ENCODE measurements at places on chromosomes 3 and 15. TPM values are rescaled to one million over a fixed set of nuclear protein-coding genes. Genes with fewer than 3 reads are reported as not detected.

The SERPINI2 gene
- total RNA-seq: not detected

- no peak overlapping the region for H3K27ac ChIP-seq
- no peaks in the 10 kb centered on the region for H3K27me3 ChIP-seq
- H3K4me1 ChIP-seq: no peaks in the 10 kb centered on the region
- no peak for DNase-seq
Observed at GRCh38 chr3:28125342-28125741, 116.1 kb upstream of the CMC1 start.

DNA sequence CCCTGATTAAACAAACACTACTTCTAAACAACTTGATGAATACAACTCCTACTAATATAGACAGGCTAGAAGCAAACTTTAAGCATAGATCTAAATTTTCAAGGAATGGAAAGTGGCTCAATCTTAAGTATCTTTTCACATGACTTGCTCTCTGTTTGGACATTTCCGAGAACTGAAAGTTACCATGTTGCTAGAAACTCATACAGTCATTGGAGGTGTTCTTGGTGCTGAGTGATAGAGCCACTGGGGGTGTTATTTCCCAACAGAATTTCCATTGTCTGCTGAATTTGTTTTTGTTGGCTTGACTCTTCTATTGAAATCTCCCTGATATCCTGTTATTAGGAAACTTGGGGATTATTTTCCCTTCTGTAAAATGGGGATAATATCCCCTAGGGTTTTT, 264.5 kb upstream of the RASGRP1 start:
- no peak overlapping the region for H3K4me3 ChIP-seq
- H3K27me3 ChIP-seq: no peaks in the 10 kb centered on the region
- no peak overlapping the region for H3K27ac ChIP-seq
- no peaks in the 10 kb centered on the region for H3K36me3 ChIP-seq

DNA sequence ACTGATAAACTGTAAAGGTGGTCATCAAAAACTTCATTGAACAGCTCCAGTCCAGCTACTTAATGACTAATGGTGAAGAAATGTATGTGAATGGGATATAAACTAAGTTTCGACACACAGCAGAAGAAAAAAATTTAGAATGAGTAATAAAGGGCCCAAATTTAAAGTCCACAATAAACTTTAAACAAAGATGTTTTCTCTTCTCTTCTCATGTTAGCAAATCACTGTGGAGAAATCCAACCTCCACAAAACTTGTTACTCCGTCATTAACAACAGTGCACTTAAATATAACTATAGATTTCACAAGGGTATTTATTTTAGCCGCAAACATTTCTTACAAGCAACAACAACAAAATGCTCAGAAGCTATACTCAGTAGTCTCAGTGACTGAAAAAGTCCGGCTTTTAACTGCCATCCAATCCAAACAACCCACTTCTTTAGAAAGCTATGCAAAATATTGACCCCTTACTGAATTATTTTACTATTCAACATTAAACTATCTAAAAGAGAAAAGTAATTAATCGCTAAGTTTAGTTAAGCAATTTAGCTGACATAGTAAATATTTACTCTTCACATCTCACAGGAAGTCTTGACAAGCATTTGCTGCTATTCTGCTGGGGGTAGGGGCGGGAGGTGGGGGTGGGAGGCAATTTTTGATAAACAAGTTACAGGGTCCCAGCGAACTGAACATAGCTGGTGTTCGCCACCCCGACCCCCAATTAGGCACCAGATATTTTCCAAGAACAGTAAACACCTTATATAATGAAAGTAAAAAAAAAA, 2.4 kb downstream of the IGF2BP2 start:
- DNase-seq: no peak
- peak overlapping the region; percentile 87 for H3K27ac ChIP-seq
- H3K4me1 ChIP-seq: peaks cover 10% of the 10 kb centered on the region
- H3K4me3 ChIP-seq: peak overlapping the region; percentile 67
- H3K36me3 ChIP-seq: no peaks in the 10 kb centered on the region

DNA sequence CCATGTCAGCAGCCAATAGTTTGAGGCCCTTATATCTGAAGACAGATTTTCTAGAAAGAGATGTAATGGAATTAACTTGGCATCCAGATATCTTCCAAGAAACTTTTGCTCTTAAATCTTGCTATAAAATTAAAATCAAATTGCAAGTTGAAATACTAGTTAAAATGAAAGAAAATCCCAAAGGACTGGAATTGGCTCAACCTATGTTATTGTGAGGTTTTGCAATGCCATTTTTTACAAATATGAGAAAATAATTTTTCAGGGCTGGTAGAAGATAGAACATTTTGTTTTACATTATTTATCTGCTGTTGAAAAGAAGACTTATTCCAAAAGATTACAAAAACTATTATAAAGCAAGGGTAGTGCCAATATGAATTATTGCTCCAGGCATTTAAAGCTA, 92.2 kb upstream of the AGTR1 start:
- DNase-seq: no peak
- H3K36me3 ChIP-seq: no peaks in the 10 kb centered on the region
- H3K4me3 ChIP-seq: no peak overlapping the region
- H3K27ac ChIP-seq: no peak overlapping the region
- H3K27me3 ChIP-seq: no peaks in the 10 kb centered on the region

The SATB1 gene
- 28.5 TPM for total RNA-seq

The TMEM212 gene
- total RNA-seq: not detected

- no peak overlapping the region for H3K4me3 ChIP-seq
- H3K4me1 ChIP-seq: peaks cover 34% of the 10 kb centered on the region
- DNase-seq: peak; percentile 50
- H3K36me3 ChIP-seq: no peaks in the 10 kb centered on the region
- H3K27me3 ChIP-seq: no peaks in the 10 kb centered on the region
Observed at GRCh38 chr3:182241766-182242488, 530.2 kb downstream of the SOX2 start.

DNA sequence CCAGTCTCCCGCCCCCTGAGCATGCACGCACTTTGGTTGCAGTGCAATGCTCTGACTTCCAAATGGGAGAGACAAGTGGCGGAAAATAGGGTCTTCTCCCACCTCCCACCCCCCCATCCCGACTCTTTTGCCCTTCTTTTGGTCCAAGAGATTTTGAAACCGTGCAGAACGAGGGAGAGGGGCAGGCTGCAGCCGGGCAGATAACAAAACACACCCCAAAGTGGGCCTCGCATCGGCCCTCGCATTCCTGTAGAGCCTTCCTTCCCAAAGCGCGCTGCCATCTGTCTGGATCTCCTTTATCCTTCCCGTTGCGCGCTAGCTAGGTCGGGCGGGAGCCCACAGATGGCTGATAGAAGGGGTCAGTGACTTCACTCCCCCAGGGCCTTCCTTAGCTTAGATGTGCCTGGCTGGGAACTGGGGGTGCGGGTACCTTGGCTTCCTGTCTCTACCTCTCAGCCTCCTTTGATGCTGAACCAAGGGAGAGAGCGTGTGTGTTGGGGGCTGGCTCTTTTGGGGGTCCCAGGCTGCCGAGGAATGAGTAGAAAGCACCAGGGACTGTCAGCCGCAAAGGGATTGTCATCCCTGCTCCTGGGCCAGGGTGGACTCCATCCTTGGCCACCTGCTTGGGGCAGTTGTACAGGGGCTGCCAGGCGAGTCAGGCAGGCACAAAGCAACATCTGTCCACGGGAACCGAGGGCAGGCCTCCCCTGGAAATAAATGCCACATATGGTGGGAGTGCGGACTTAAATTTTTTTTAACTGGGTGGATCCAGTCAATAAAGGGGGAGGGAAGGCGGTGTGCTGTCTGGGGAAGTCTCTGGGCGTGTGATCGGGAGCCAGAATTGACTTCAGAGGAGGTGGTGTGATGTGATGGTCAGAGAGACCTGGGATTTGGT, 1.8 kb downstream of the SMAD3 start:
- no peaks in the 10 kb centered on the region for H3K27me3 ChIP-seq
- H3K4me3 ChIP-seq: peak overlapping the region; percentile 67
- no peak for DNase-seq
- no peak overlapping the region for H3K27ac ChIP-seq

- no peak overlapping the region for H3K4me3 ChIP-seq
- no peaks in the 10 kb centered on the region for H3K36me3 ChIP-seq
- no peaks in the 10 kb centered on the region for H3K27me3 ChIP-seq
- no peaks in the 10 kb centered on the region for H3K4me1 ChIP-seq
- H3K27ac ChIP-seq: peak overlapping the region; percentile 73
Observed at GRCh38 chr3:23659840-23660430, 145.8 kb upstream of the UBE2E1 start.

The SORD gene
- total RNA-seq: 11.6 TPM

GRCh38 chr3:12237912-12238650, 50.8 kb upstream of the PPARG start:
- no peaks in the 10 kb centered on the region for H3K4me1 ChIP-seq
- H3K27ac ChIP-seq: no peak overlapping the region
- DNase-seq: no peak
- no peaks in the 10 kb centered on the region for H3K36me3 ChIP-seq

The ANKUB1 gene
- 1.4 TPM for total RNA-seq

The P3H2 gene
- total RNA-seq: 17.9 TPM

The CLDN16 gene
- not detected for total RNA-seq

GRCh38 chr3:41092844-41093243, 106.5 kb upstream of the CTNNB1 start:
- no peaks in the 10 kb centered on the region for H3K36me3 ChIP-seq
- no peak overlapping the region for H3K27ac ChIP-seq
- H3K4me3 ChIP-seq: no peak overlapping the region
- H3K27me3 ChIP-seq: no peaks in the 10 kb centered on the region
- no peaks in the 10 kb centered on the region for H3K4me1 ChIP-seq
- no peak for DNase-seq

The DET1 gene
- total RNA-seq: 16.2 TPM

DNA sequence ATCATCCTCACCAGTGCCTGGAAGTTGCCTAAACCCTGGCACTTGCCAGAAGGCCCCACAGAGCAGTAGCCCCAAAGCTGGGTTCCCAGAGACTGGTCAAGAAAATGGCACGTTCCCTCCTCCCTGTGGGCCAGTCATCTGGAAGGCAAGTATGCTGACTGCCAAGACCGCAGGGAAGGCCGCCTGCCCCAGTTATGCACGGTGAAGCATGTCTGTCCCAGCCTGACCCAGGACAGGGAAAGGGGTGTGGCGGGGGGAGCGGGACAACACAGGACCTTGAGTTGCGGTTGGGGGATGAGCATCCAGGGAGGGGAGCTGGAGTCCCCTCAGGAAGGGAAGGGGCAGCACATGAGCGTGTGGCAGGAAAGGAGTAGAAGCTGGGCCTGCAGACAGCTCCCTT, 33.0 kb downstream of the RBPMS2 start:
- no peak for DNase-seq
- H3K4me1 ChIP-seq: no peaks in the 10 kb centered on the region
- H3K36me3 ChIP-seq: no peaks in the 10 kb centered on the region
- H3K27me3 ChIP-seq: no peaks in the 10 kb centered on the region
- H3K4me3 ChIP-seq: no peak overlapping the region

GRCh38 chr3:119084371-119085069, 49.9 kb upstream of the IGSF11 start:
- H3K4me1 ChIP-seq: no peaks in the 10 kb centered on the region
- H3K4me3 ChIP-seq: no peak overlapping the region
- H3K27ac ChIP-seq: no peak overlapping the region

GRCh38 chr3:171231361-171231760, 204.8 kb upstream of the SLC2A2 start:
- DNase-seq: no peak
- H3K4me3 ChIP-seq: no peak overlapping the region
- H3K27ac ChIP-seq: no peak overlapping the region
- no peaks in the 10 kb centered on the region for H3K4me1 ChIP-seq
- H3K27me3 ChIP-seq: no peaks in the 10 kb centered on the region

The ACKR2 gene
- 34.3 TPM for total RNA-seq

The TSEN2 gene
- 40.2 TPM for total RNA-seq

DNA sequence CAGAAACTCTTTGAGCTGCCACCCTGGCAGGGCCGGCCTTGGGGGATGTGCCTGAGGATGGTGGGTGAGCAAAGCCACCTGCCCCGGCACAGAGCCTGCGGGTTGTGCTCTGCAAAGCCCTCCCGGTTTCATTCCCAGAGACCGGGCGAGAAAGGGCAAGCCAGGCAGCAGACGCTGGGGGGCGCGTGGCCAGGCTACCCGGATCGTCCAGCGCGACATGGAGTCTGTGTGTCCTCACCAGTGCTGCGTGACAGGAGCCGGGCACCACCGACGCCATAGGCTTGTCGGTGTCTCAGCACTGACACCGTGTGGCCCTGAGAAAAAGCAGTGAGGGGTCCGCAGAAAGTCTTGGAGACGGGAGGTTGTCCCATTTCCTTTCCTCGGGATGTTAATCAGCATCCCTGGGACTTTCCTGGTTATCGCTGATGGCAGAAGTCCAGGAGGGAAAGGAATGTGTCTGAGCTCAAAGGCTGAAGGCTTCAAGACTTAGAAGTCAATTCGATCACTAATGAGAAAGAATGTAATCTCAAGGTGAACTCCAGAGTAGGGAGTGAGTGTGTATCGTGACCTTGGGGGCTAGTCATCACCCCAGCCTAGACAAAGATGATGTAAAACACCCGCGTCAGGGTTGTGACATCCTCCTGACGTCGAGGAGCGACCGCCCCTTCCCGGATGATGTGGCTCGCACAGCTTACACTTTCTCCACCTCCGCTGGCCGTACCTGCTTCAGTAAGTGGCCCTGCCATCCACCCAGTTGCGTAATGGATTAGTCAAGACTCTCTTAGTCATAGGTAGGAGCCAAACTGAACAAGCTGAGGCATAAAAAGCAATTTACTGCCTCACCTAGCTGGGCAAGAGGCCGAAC, 36.3 kb upstream of the PLA2G4E start:
- no peak overlapping the region for H3K27ac ChIP-seq
- no peak overlapping the region for H3K4me3 ChIP-seq
- no peaks in the 10 kb centered on the region for H3K36me3 ChIP-seq
- peaks cover 9% of the 10 kb centered on the region for H3K4me1 ChIP-seq

- no peaks in the 10 kb centered on the region for H3K36me3 ChIP-seq
- no peaks in the 10 kb centered on the region for H3K27me3 ChIP-seq
- DNase-seq: no peak
- no peak overlapping the region for H3K27ac ChIP-seq
Observed at GRCh38 chr3:157660847-157661246, 157.6 kb upstream of the VEPH1 start.

The NTRK3 gene
- total RNA-seq: 53.4 TPM

The CACNA1D gene
- 10.5 TPM for total RNA-seq

GRCh38 chr3:150300388-150300787, 107.7 kb upstream of the TSC22D2 start:
- no peak overlapping the region for H3K27ac ChIP-seq
- no peaks in the 10 kb centered on the region for H3K36me3 ChIP-seq
- H3K4me1 ChIP-seq: no peaks in the 10 kb centered on the region

- no peaks in the 10 kb centered on the region for H3K4me1 ChIP-seq
- H3K36me3 ChIP-seq: no peaks in the 10 kb centered on the region
- H3K4me3 ChIP-seq: no peak overlapping the region
- no peaks in the 10 kb centered on the region for H3K27me3 ChIP-seq
- no peak for DNase-seq
- H3K27ac ChIP-seq: no peak overlapping the region
Observed at GRCh38 chr3:172467170-172467824, 19.0 kb upstream of the GHSR start.

- no peak overlapping the region for H3K4me3 ChIP-seq
- H3K27ac ChIP-seq: no peak overlapping the region
- H3K36me3 ChIP-seq: no peaks in the 10 kb centered on the region
- DNase-seq: no peak
- H3K4me1 ChIP-seq: no peaks in the 10 kb centered on the region
- no peaks in the 10 kb centered on the region for H3K27me3 ChIP-seq
Observed at GRCh38 chr15:39041979-39042495, 477.4 kb upstream of the RASGRP1 start.

Data from tibial nerve (tissue), 4 donors.